ENCODE measurements at places on chromosomes 5 and 9.

DNA sequence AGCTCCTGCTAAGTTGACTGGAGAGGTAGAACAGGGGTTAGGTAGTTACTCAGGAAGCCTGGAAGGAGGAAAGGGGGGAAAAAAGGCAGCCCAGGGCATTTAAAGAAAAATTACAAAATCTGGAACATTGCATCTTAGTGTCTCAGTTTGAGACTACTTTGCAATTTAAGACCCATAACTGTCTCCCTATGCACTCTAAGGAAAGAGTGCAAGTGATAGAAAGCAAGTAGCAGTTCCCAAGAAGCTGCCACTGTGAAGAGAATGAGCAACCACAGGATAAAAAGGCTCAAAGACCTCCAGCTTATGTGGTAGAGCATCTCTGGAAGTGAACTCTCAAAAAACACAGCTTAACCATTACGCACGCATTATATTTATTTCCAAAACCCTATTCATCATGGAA lies 141.8 kb downstream of the SLCO4C1 start:
- no peak for DNase-seq

GRCh38 chr9:89177944-89178829 lies at the start of gene SHC3:
Gene SHC3 (minus strand): TSS chr9:89178818. CDS start chr9:89178460, 358 bp downstream.
- peak; percentile 40 for DNase-seq

GRCh38 chr9:38042626-38043357 lies 26.2 kb downstream of the SHB start:
- DNase-seq: no peak

GRCh38 chr5:179839328-179840256 lies 18.9 kb downstream of the SQSTM1 start:
- peak; percentile 42 for DNase-seq

DNA sequence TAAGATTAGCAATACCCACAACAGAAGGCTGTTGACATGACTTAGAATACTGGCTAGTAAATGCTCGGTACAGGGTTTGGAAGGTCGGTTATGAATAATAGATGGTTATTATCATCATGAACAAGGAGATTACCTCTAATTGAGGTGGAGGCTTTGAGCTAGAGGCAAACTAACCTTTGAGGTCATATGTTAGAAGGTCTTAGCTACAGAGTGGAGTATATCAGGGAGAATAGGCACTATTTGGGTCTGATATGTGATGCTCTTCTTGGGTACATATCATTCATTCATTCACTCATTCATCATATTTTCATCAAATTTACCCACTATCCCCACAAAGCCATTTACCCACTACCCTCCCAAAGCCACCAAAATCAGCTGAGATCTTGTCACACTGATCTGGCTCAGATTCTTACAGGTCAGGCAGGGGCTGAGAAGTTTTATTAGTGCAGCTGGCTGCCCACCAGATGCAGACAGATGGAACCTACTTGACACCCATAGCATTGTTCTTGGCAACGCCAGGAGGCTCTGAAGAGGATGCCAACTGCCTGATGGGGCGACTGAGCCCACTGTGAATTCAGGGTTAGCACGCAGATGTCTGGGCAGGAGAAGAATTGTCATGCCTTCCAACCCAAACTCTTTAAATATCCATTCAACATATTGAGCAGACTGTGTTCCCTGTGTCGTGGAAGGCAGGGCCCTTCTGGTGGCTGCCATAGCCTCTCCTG lies 90.2 kb upstream of the SH3PXD2B start:
- no peak for DNase-seq

GRCh38 chr9:128057724-128058409 lies 9.3 kb downstream of the NAIF1 start:
- DNase-seq: no peak

DNA sequence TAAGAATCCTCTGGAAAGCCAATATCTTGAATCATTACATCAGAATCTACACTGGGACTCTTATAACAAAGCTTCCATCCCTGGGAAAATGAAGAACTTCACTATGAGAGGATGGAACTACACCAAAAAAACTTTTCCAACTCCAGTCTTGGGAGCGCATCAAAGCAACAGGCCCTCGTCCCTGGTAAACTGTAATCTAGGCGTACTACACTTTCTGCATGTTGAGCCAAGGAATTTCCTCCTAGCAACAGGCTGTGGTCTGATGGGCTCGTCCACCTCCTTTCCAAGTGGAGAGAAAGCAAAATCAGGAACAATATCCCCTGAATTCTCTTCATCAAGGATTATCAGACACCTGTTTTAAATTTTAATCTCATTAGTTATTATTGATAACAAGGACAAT lies 94.1 kb downstream of the NFIB start:
- DNase-seq: peak; percentile 54

DNA sequence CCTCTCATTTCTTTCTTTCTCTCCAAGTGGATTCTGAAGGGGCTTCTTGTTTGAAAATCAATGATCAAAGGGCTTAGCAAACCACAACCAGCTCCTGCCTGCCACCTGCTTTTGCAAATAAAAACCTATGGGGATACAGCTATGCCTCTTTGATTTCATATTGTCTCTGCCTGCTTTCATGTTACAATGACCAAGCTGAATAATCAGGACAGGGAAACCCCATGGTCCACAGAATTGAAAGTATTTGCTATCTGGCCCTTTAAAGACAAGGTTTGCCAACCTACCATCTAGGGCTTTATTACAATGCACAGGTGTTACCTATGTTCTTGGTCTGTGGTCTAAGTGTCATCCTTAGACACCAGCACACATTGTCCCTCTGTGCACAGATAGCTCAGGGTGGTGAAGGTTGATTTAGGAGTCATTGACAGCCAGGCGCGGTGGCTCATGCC lies 28.8 kb upstream of the PLIN2 start:
- DNase-seq: no peak

DNA sequence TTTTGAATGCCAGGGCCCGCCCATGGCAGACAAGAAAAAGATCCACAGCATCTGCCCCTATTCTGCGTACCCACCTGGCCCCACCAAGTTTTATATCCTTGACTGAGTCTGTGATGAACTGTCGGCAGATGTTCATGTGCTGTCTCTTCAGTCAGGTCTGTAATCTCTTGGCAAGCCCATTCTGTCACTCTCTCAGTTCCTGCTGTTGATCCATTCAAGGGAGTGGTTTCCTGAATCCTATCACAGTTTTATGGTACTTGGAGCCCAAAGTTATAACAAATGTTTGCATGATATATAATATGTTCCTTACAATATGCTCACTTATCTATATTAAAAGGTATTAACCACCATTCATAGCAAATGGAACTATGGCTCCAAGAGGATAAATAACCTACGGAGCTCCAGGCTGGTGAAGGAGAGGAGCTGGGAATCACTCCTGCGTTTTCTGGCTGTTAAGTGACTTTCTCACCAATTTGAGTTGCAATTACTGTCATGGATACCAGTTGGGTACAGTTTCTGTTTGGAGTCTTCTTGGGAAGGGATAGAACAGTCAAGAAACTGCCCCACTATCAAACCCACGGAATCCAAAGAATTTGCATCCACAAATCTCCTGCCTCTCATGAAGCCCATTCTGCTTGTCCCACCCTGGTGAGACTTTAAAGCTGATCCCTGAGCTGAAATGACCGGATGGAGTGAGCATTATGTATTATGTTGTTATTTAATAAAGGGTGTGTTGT lies 103.4 kb upstream of the SPRY4 start:
- DNase-seq: no peak

- peak; percentile 67 for DNase-seq
Measured at GRCh38 chr9:6243746-6244145, 28.1 kb downstream of the IL33 start.

GRCh38 chr5:173452119-173452905 lies 124.1 kb upstream of the STC2 start:
- peak; percentile 72 for DNase-seq
